ENCODE measurements at places on chromosomes 13 and 19. TPM values are rescaled to one million over a fixed set of nuclear protein-coding genes. Genes with fewer than 3 reads are reported as not detected.
A peak's percentile ranks its signal among the peaks of the same experiment; 100 is the strongest.

The HTR2A gene
- 0.34 TPM for total RNA-seq

The OR4F17 gene
- total RNA-seq = not detected

The FLT3 gene
- total RNA-seq = 0.08 TPM

The PRR19 gene
- total RNA-seq = 0.58 TPM

The LHFPL6 gene
- 53.7 TPM for total RNA-seq

The SWSAP1 gene
- total RNA-seq = 2.0 TPM

The TSHZ3 gene
- total RNA-seq = 24.8 TPM

The KLHL26 gene
- total RNA-seq = 16.6 TPM

The CGB8 gene
- not detected for total RNA-seq

The RUBCNL gene
- 0.60 TPM for total RNA-seq

DNA sequence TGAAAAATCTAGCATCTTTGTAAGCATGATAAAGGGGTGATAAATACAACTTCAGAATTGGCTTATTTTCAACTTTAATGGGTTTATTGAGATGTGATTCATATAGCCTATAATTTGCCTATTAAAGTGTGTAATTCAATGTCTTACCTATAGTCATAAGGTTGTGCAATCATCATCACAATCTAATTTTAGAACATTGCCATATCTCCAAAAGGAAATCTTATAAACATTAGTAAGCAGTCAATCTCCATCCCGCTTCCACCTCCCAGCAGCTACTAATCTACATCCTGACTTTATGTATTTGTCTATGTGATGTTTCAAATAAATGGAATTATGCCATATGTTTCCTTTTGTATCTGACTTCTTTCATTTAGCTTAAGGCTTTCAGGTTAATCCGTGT, 145.2 kb upstream of the KLHL1 start:
- H3K36me3 ChIP-seq = no peaks in the 10 kb centered on the region
- no peak overlapping the region for H3K4me3 ChIP-seq
- H3K4me1 ChIP-seq = no peaks in the 10 kb centered on the region
- H3K27me3 ChIP-seq = no peaks in the 10 kb centered on the region
- DNase-seq = no peak

- H3K4me1 ChIP-seq = peaks cover 14% of the 10 kb centered on the region
- DNase-seq = peak; percentile 84
- H3K36me3 ChIP-seq = no peaks in the 10 kb centered on the region
- no peaks in the 10 kb centered on the region for H3K27me3 ChIP-seq
Measured at GRCh38 chr13:113820813-113821651, 42.8 kb downstream of the GAS6 start.

GRCh38 chr13:99897076-99897440, 74.5 kb downstream of the ZIC5 start:
- no peaks in the 10 kb centered on the region for H3K36me3 ChIP-seq
- no peak overlapping the region for H3K4me3 ChIP-seq
- H3K4me1 ChIP-seq = peaks cover 4% of the 10 kb centered on the region
- no peak for DNase-seq
- peaks cover 5% of the 10 kb centered on the region for H3K27me3 ChIP-seq
- H3K27ac ChIP-seq = no peak overlapping the region

DNA sequence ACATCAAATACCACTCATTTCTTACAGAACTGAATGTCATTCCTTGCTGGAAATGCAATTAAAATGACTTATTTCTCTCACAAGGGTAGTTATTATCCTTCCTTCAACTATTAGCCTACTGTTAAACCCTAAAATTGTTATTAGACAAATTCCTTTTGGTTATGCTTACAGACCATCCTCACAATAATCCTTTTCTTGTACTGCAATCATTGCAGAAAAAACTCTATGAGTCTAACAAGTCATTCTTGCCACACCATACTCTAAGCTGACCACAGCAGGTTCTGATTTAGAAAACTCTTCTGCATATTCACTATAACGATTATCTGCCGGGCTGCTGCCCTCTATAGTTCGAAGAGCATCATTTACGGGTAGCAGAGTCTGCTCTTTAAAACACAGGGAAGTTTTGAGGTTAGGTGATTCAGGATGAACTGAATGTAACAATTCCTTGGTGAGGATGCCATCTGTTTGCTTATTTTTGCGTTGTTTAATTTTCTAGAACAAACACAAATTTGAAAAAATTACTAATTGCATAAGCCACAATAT, 38.2 kb downstream of the MTMR6 start:
- H3K27ac ChIP-seq = no peak overlapping the region
- H3K4me1 ChIP-seq = no peaks in the 10 kb centered on the region
- no peaks in the 10 kb centered on the region for H3K36me3 ChIP-seq

GRCh38 chr13:41568972-41569351, 111.6 kb downstream of the RGCC start:
- no peak overlapping the region for H3K4me3 ChIP-seq
- H3K27me3 ChIP-seq = no peaks in the 10 kb centered on the region
- DNase-seq = no peak
- H3K4me1 ChIP-seq = no peaks in the 10 kb centered on the region
- no peak overlapping the region for H3K27ac ChIP-seq
- H3K36me3 ChIP-seq = no peaks in the 10 kb centered on the region

- H3K27me3 ChIP-seq = no peaks in the 10 kb centered on the region
- H3K4me1 ChIP-seq = no peaks in the 10 kb centered on the region
- no peak for DNase-seq
- H3K36me3 ChIP-seq = no peaks in the 10 kb centered on the region
- no peak overlapping the region for H3K4me3 ChIP-seq
Measured at GRCh38 chr13:85995788-85996418, 196.7 kb upstream of the SLITRK6 start.

GRCh38 chr19:703651-704446, 4.9 kb upstream of the PALM start:
- H3K4me1 ChIP-seq = no peaks in the 10 kb centered on the region
- peak overlapping the region; percentile 7 for H3K4me3 ChIP-seq
- H3K27me3 ChIP-seq = no peaks in the 10 kb centered on the region
- H3K36me3 ChIP-seq = no peaks in the 10 kb centered on the region
- no peak overlapping the region for H3K27ac ChIP-seq

GRCh38 chr19:30566681-30567420, 194.7 kb downstream of the ZNF536 start:
- no peaks in the 10 kb centered on the region for H3K27me3 ChIP-seq
- DNase-seq = no peak
- no peaks in the 10 kb centered on the region for H3K36me3 ChIP-seq
- no peak overlapping the region for H3K27ac ChIP-seq

DNA sequence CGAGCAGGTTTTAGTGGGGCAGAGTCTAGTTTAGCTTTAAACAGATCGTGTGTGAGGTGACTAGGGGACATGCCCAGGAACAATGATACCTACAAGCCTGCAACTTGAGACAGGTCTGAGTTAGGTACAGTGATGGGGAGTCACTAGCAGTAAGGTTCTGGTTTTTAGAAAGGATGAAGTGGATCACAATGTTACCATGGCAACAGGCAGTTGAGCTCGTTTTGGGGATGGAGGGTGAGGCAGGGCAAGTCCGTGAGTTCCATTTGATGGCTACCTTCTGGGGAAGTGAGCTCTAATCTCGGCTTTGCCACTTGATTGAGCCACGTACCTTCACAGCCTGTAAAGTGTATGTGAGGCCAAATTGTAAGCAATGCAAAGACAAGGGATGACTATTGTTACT, 76.0 kb upstream of the GTF3A start:
- no peaks in the 10 kb centered on the region for H3K27me3 ChIP-seq
- DNase-seq = no peak
- H3K4me1 ChIP-seq = no peaks in the 10 kb centered on the region

GRCh38 chr19:11982526-11982925, 17.7 kb downstream of the ZNF763 start:
- H3K27ac ChIP-seq = no peak overlapping the region
- H3K4me1 ChIP-seq = no peaks in the 10 kb centered on the region
- H3K4me3 ChIP-seq = no peak overlapping the region
- H3K36me3 ChIP-seq = peaks cover 5% of the 10 kb centered on the region
- H3K27me3 ChIP-seq = no peaks in the 10 kb centered on the region

DNA sequence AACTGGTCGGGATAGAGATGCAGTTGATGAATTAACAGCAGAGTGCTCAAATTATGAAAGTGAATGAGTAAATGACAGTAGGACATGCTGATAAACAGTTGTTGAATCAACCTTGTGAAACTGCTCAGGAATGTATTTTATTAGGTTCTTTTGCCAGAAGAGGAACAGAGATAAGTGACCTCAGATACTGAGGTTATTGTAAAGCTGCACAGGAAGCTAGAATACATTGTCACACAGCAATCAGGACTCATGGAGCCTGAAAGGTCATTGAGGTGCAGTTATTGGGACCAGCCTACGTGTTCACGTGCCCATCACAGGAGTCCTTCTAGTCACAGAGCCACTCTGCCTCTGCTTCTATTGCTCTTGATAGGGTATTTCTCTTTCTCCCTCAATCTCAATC, 47.5 kb upstream of the MED4 start:
- no peak overlapping the region for H3K4me3 ChIP-seq
- H3K27ac ChIP-seq = no peak overlapping the region
- no peak for DNase-seq
- peaks cover 4% of the 10 kb centered on the region for H3K4me1 ChIP-seq

- DNase-seq = no peak
- H3K4me1 ChIP-seq = no peaks in the 10 kb centered on the region
- H3K27me3 ChIP-seq = no peaks in the 10 kb centered on the region
Measured at GRCh38 chr19:28602675-28603298, 610.2 kb downstream of the UQCRFS1 start.

- no peak overlapping the region for H3K27ac ChIP-seq
- no peak for DNase-seq
- H3K4me3 ChIP-seq = no peak overlapping the region
- no peaks in the 10 kb centered on the region for H3K36me3 ChIP-seq
- H3K4me1 ChIP-seq = no peaks in the 10 kb centered on the region
- no peaks in the 10 kb centered on the region for H3K27me3 ChIP-seq
Measured at GRCh38 chr19:5489551-5489950, 34.3 kb downstream of the ZNRF4 start.

- H3K27me3 ChIP-seq = no peaks in the 10 kb centered on the region
- H3K27ac ChIP-seq = no peak overlapping the region
- H3K4me3 ChIP-seq = no peak overlapping the region
- no peak for DNase-seq
Measured at GRCh38 chr13:25046985-25047511, 48.9 kb upstream of the PABPC3 start.

- no peak for DNase-seq
- H3K27ac ChIP-seq = no peak overlapping the region
Measured at GRCh38 chr13:107548338-107548737, 667.0 kb downstream of the LIG4 start.

Data from ovary (tissue), 10 donors.